ENCODE measurements at places on chromosomes 2 and 18.

DNA sequence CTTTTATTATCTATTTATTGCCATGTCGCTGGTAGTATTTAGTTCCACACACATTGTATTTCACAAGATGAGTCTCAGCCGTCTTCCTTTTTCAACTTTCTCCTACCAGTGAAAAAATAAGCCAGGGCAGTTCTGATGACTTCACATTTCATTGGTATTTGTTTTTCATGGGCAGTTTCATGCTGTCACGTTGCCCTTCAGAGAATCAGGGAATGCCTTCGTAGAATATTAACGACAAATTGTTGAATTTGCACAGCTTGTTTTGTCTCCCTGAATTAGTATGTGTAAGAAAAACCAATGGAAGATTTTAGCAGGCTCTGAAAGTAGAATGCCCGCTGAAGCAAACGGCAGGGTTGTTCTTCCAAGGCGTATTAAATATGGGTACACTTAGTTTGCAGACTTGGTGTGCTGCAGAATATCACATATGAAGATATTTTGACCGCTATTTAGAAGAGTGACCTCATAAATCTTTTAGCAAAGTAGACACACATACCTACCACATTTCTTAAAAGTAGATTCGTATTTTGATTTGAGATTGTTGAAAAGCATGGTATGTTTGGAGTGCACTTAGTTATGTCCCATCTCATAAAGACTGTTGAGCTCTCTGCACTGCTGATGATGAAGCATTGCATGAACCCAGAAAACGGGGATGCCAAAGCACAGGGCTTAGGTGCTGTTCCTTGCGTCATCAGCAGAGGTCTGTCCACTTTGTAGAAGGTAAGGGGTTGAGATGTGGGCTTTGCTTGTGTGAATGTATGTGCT is 2.9 kb downstream of the NEDD4L start:
- DNase-seq = no peak

DNA sequence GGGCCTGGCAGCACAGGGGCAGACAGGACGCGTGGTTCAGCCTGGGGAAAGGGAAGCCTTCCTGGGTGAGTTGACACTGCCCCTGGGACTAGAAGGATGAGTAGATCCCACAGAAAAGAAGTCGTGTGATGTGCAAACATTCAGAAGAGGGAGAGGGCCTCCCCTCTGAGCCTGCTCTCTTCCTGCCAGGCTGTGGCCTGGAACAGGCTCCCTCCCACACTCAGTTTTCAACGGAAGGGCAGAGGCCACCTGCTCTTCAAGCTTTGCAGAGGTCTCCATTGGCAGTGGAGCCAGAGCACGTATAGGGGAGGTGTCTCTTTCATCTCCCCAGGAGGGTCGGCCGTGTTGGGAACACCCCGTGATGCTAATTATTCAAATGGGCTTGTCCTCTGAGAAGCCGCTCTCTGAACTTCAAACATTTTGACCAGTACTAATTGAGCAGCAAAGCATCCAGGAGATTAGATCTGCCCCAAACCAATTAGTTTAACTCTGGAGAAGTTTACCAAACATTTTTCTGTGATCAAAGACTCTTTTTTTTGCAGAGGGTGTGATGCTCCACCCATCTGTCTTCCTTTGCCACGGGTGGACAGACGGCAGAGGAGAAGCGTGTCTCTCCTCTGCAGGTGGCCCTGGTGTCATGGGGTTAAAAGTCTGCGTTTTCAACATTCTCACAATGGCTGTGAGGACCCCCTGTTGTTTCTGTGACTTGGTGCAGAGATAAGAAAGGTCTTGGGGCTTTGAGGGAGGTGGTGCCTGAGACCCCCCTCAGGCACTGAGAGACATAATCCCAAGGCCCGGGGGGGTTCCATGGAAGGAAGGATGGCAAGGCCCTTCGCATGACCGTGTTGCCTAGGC is 29.5 kb upstream of the ODC1 start:
- DNase-seq = no peak

DNA sequence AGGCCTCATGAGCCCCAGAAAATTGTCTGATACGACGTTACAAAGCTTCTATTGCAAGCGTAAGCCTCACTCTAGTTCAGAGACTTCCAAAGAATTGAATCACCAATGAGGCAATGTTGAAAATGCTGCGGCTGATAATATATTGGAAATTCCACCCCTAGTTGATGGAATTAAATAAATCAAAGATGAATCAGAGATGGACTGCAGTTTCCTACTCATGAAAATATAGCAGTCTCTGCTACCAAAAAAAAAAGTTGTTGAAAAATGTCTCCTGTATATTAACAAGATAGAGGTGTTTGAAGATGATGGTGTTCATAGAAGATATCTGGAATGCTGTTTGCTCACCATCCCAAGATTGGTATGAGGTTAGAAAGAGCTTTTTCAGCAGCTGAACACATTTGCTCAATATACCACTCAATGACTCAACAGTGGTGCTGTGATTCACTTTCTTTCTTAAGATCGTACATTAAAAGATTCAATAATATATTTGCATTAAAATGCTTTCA is 99.8 kb upstream of the ARHGAP28 start:
- peak; percentile 82 for DNase-seq

GRCh38 chr2:167653131-167653530 is 594.3 kb downstream of the STK39 start:
- no peak for DNase-seq

- DNase-seq = no peak
Observed at GRCh38 chr18:75261430-75262223, 51.0 kb downstream of the TSHZ1 start.

DNA sequence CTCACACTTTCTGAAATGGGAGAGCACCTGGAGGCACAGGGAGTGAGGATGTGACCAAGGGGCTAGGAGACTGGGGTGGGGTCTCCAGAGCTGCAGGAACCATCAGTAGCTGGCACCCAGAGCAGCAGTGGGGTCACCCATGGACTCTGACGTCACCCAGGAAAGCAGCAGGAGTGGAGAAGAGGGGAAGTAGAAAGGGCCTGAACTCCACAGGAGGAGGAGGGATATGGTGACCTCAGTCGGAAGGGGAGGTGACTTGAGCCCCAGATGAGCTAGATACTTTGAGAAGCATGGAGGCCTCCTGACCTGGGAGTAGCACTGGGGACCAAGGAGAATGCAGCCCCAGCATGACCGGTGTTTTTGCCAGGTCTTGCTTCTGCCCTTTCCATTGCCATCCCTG is 8.8 kb downstream of the NMUR1 start:
- DNase-seq = no peak

GRCh38 chr2:199903111-199903510 is 8.0 kb upstream of the C2orf69 start:
- DNase-seq = no peak

- DNase-seq = no peak
Observed at GRCh38 chr2:11616851-11617415, 53.1 kb downstream of the NTSR2 start.

DNA sequence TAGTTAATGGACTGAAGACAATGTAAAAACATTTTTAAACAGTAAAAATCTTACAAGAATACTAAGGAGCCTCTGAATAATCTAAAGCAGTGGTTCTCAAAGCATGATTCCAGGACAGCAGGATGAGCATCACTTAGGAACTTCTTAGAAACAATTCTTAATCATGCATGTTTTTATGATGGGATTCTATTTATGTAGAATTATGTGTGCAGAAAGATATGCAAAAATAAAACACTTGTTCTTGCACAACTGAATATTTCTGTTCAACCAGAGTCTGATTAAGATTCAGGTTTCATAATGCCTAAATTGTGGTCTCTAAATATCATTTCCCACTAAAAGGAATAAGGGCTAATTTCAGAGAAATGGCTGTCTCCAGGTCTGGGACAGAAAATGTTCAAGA is 69.2 kb upstream of the MTIF2 start:
- no peak for DNase-seq

DNA sequence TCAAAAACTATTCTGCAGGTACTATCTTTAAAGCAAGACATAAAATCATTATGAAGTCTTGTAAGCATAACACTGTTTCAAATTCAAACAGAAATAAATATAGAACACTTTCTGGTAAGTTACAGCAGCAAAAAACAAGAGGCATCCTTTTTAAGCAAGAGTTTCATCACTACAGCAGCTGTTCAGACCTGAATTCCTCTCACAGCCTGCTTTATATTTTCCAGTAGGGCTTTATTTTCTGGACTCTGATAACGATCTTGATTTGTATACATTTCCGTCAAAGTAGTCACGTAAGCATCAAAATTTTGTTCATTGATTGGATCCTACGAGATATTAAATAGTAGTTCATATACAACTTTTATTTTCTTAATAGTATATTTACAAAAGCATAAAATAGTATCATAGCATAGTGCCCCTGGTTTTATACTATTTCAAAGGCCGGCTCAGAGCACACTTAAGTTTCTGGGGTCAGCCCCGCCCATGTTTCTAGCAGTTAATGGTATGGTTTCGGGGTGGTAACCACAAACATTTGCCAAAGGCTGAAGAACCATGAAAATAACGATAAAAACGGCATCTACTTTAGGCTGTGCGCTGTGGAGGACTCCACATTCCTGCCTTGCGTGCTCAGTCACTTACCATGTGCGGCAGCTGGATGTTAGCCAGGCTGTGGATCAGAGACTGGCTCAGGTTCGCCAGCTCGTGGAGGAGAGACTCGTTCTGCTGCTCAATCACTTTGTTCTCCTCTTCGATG is 47.5 kb upstream of the PXDN start:
- DNase-seq = peak; percentile 86

GRCh38 chr2:103739186-103739585 is 977.4 kb downstream of the TMEM182 start:
- no peak for DNase-seq

DNA sequence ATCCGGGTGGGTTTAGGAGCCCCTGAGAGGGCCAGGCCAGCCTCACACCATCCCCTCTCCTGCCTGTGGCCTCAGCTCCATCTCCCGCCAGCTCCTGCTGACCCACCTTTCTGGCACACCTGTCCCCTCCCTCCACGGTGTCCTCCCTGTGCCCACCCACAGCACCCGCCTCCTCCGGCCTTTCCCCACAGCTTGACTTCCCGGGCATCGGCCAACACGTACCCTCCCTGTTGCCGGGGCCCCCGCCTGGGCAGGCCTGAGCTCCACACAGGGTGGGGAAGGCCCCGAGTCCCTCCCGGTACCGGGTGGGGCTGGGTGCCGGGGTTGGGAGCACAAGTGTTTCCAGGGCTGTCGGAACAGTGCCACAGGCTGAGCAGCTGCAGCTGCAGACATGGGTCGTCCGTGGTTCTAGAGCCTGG is 6.5 kb downstream of the GPC1 start:
- DNase-seq = no peak

DNA sequence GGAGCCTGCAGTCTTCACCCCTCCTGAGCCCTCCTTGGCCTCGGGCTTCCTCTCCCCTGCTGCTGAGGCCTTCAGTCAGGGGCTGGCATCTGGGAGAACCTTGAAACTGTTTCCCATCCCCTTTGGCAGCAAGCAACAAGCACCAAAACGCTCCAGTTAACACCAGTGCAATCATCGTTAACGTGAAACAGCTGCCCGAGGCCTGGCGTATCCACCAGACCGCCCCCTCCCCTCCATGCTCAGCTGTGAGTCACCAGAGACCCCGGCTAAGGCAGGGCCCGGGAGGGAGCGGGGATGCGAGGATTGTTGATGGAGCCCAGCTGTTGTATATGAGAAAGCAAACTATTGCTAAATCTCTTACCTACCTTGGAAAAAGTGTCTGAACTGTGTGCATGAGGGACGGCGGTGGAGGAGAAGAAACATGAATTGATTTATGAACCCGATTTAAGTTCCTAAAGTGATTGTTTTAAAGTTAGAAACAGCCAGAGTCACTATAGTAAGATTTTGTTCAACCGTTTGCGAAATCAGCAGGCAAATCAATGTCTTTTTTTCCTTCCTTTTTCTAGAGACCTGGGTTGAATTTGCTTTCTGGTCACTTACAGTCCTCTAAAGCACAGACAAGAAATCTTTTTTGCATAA is 5.2 kb downstream of the ZFP36L2 start:
- no peak for DNase-seq

DNA sequence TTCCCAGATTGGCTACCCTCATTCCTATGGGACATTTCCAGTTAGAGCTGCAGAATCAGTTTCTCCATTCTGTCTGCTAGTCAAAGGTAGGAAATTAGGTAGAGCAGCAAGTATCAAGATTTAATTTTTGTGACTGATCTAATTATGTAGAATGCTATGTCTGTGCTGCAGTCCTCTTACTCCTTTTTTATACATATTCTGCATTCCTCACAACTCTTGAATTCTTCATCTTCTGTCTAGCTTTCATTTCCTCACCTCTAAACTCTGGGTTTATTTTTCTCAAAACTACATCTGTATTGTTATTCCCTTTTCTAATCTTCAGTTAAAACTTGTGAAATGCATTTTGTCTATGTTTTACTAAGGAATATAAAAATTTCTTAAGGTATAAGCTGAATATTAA is 8.6 kb downstream of the SGO2 start:
- no peak for DNase-seq

- DNase-seq = no peak
Observed at GRCh38 chr18:45408218-45408617, 207.1 kb upstream of the SLC14A2 start.

DNA sequence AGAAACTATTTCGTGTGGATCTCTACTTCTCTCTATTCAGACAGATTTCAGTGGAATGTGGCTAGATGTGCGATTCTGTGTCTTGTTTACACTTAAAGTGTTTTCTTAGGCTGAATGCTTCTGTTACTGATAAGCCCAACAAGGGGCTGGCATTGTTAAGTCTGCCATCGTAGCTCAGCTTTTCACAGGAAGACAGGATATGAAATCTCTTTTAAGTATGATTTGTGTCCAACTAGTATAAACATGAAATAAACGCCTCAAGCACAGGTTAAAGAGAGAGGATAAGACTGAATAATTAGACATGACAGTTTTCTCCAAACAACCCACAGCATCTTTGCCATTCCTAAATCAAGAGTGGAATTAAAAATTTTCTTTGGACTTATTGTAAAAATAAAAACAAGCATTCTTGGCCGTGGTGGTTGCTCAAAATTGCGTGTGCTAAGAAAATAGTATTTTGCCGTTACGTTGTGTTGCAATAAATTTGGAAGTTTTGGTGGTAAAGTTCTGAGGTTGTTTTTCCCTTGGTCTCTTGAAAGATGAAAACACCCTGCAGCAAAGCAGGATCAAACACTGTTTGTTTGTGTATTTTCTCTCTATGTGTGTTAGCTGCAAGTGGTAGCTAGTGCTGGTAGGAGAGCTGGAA is 1.0 kb downstream of the VIT start:
- DNase-seq = no peak

DNA sequence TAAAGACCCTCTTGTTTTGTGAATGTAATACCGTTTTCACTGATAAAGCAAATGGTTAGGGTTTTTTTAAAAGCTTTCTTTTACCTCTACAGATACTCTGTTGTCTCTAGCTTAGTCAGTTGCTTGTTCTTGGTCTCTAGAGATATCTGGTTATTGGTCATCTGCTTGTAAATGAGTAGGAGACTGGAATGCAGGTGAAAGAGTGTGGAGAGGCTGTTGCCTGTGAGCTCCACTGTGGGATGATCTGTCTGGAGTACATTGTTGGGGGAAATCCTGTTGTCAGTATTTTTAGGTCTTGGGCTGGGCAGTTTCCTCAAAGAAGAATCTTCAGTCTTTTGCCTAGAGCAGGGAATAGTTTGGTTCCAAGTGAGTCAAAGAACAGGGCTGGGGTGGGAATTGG is 67.7 kb downstream of the SMCHD1 start:
- no peak for DNase-seq

Measured in HS-27A (cell line).